NT2/D1 (cell line): ENCODE measurements at places on chromosomes 12 and 14.

DNA sequence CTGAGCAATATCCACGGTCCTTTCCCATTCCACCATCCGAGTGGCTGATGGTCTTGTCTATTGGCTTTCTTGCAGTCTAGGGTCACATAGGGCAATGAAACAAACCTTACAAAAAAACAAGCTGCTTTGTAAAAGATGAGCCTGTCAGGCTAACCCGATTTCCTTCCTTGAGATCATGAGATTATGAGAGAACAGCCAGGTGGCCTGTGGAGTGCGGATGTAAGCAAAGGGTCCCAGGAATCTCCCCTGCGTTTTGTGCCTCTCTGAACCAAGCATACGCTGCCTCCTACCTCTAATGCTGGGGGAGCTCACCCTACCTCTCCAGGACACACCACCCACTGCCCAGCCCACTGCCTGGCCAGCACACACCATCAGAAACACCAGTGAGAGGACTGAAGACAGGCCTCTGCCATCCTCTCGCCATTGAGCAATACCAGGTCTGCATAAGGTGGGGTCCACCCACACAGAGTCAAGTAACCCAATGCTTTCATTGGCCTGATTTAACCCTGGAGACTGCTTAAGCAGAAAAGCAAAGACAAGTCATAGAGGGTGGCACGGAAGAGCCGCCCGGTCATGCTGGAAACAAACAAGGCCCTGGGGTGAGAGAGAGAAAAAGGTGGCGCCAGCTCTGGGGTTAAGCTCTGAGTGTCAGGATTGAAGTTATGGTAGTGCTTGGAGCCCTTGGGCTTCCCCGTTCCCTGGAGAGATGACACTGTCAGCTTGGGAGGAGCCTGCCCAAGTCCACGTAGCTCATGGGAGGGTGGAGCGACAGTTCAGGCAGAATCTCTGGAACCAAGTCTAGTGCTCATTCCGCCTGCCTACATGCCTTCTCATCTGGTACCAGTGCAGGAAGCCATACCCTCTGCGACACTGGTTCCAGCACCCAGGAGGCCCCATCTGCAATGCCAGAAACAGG is 46.6 kb downstream of the CALM1 start:
- no peak for DNase-seq

- DNase-seq = no peak
Measured at GRCh38 chr12:47562201-47562600, 143.6 kb downstream of the RPAP3 start.

- no peak for DNase-seq
Measured at GRCh38 chr12:95074766-95075165, 1.3 kb upstream of the NR2C1 start.

DNA sequence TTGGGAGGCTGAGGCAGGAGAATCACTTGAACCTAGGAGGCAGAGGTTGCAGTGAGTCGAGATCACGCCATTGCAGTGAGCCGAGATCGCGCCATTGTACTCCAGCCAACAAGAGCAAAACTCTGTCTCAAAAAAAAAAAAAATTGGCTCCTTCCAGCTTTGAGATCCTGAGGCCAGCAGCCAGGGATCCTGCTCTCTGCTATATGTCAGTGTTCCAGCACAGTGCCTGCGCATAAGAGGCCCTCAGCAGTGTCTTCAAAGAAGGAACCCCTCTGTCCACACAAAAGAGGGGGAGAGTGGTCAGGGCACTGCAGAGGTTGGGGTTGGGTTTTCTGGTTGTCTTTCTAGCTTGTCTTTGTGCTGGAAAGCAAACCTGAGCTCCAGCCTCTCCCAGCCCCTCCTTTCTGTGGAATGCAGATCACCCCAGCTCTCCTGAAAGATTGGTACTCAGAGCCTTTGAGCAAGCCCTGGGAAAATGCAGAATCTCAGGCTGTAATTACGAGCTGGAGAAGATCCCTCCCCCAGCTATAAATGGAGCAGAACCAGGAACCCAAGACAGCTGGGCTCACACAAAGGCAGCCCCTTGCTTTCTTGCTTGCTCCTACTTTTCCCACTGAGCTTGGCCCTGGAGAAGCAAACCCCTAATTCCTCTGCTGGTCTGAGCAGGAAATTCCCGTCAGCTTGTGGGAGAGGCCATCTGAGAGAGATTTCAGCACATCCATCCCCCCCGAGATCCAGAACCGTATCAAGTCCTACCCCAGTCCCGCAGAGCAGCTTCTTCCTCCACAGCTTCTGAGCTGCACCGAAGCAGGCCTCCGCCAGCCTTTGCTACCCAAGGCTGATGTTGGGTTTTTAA is 205.7 kb downstream of the ZFP36L1 start:
- DNase-seq = peak; percentile 47

DNA sequence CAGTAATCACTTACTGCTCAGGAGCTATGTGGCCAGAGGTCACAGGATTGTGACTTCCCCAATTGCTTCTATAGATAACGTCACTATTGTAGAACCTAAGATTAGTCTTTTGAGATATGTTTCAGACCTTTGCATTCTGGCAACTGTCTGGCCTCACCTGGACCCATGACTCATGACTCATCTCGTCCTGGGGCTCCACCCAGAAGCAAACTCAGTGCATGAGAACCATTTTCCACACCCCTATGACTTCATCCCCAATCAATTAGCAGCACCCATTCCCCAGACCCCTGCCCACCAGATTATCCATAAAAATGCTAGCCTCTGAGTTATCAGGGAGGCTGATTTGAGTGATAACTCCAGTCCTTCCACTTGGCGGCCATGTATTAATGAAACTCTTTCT is 186.9 kb downstream of the EMP1 start:
- no peak for DNase-seq

DNA sequence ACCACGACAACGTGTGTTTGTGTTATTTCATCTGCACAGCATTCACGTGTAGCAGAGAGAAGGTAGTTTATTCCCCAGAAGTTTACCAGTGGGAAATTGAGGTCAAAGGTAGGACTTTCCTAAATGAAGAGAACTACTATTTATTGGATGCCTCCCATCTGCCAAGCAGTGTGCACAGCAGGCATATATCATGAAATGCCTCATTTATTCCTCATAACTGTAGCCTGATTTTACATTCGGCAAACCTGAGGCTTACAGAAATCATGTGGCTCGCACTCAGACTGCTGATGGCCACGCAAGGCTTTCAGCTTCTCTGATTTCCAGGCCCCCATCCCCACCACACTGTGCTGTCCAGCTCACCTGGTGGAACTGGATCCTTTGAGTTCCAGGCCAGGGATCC is 33.5 kb downstream of the NTF3 start:
- DNase-seq = no peak

DNA sequence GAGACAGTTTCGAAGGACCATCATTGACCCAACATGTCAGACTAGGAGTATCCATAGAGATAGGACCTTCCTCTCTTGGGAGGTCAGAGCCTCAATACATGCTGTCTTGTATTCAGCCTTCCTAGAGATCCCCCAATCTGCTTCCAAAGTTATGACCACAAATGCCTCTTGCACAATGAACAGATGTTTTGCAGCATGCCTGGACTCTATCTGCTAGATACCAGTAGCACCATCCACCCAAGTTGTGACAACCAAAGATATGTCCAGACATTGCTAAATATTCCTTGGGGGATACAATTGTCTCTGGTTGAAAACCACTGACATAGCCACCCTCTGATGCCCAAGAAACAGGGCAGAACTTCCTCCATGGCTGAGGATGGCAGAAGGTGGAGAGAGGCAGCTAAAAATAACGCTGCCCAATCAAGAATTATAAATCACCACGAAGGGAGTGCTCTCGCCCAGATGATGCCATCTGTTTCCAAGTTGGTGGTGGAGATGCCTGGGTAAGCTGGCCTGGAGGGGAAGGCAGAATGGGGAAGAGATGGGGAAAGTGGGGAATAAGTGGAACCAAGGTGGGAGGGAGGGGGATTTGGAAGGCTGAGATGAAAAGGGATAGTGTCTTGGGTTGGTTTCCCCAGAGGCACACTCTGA is 42.9 kb upstream of the NOS1 start:
- DNase-seq = no peak

GRCh38 chr14:34930591-34931091 is 52.2 kb upstream of the SRP54 start:
- DNase-seq = no peak

GRCh38 chr14:105181549-105182295 is 610 bp upstream of the NUDT14 start:
- no peak for DNase-seq

DNA sequence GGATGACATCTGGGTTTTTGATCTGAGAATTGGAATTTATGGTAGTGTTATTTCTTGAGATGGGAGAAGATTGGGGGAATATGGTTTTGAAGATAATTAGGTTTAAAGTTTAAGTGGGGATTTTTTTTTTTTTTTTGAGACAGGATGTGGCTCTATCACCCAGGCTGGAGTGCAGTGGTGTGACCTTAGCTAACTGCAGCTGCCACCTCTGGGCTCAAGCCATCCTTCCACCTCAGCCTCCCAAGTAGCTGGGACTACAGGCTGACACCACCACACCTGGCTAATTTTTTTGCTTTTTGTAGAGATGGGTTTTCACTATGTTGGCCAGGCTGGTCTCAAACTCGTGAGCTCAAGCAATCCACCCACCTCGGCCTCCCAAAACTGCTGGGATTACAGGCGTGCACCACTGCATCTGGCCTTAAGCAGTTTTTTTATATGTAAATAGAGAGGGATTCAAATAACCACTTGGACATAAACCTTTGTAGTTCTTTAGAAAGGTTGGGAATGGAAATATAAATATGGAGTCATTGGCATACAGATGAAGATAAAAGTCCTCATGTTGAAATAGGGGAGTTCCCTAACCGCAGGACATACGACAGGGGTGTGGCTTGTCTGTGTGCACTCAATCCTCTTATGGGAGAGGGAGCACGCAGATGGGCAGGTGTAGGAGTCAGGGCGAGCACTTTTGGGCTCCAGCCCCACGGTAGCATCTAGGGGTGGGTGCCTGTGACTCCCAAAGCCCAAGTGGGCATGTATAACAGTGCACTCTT is 4.7 kb downstream of the LIN52 start:
- no peak for DNase-seq

- no peak for DNase-seq
Measured at GRCh38 chr12:101619858-101620761, 25.3 kb downstream of the MYBPC1 start.

- peak; percentile 87 for DNase-seq
Measured at GRCh38 chr12:18153826-18154225, 63.8 kb upstream of the RERGL start.

- DNase-seq = no peak
Measured at GRCh38 chr14:55706365-55706684, 126.3 kb downstream of the KTN1 start.

DNA sequence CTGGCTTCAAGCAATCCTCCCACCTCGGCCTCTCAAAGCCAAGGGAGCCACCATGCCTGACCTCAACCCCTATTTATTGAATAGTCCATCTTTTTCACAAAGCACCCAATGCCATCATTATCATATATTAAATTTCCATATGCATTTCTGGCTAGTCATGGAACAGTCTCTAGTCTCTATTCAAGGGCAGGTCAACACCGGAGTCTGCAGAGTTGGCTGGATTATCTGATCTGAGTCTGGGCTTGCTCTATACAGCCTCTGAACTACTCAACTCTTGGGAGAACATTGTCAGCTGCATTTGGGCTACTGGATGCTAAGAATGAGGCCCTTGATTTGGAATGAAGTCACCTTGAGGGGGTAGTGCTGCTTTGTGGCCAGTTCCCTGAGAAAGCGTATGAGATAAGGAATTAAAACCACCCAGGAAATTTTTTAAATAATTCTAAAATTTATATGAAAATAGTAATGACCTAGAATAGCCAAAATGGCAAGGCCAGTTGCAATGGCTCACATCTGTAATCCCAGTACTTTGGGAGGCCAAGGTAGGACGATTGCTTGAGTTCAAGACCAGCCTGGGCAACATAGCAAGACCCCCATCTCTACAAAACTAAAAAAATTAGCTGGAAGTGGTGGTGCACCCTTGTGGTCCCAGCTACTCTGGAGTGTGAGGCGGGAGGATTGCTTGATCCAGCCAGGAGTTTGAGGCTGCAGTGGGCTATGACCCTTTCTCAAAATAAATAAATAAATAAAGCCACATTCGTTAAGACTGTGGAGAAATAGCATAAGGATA is 6.9 kb upstream of the NAA25 start:
- no peak for DNase-seq

DNA sequence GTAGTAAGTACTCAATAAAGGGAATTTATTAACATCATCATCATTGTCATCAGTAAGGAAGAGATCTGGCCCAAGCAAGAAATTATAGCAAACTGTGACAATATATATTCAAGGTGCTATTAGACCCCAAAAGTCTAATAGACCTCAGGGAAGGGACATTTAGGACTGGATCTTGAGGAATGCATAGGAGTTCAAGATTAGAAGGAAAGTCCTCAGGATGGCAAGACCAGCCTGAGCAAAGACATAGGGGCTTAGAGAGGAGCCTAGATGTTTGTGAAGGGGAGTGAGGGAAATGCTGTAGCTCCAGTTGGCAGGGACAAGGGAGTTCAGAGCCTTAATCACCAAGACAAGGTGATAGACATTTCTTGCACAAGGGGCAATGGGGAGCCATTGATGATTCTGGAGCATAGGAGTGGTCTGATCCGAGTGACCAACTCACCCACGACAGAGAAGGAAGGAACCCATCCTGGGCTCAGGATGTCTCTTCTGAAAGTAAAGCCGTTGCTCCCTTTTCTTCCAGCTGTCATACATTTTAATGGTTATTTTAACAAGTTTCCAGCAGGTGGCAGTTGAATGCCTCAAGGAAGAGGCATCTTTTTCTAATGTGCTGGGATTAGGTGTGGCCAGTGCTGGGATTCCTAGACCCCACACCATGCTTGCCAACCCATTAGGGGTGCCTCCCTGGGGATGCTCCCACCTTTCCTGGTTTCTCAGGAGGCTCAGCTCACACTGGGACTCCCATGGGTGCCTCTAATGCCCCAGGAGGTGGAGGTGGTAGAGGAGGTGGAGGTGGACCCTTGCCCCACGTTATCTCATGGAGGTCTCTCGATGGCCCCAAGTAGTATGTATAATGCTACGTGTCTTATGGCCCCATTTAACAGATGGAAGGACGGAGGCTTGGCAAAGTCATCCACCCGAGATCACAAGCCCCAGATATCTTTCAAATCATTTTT is 37.8 kb downstream of the PHETA1 start:
- DNase-seq = peak; percentile 40

DNA sequence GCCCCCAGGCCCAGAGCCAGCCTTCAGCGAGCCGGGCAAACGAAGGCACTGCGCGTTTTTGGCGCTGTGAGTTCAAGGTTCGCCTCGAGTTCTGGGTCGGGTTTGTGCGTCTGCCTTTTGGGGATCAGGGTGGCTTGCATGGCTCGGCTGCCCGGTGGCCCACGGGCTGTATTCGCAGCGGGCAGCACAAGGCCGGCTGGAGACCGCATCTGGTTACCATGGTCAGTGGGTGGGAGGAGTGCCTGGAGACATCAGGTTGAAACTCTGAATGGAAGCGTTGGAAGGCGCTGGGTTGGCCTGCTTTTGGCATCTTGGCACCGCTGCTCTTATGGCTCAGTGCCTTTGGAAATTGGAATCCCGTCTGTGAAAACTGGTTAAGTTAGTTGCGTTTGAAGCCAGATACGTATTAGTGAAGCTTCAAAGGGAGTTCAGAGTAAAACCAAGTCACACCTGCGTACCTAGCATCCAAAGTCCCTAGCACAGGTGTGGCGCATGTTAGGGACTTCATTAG is 50.9 kb downstream of the SNAPC1 start:
- DNase-seq = no peak

GRCh38 chr12:23816394-23816851 is 133.0 kb downstream of the SOX5 start:
- peak; percentile 77 for DNase-seq

- DNase-seq = no peak
Measured at GRCh38 chr12:12156828-12157227, 86.1 kb downstream of the BCL2L14 start.
